Bronchial epithelial cell (primary cell): ENCODE measurements at places on chromosomes 2 and 18. TPM values are rescaled to one million over a fixed set of nuclear protein-coding genes. Genes with fewer than 3 reads are reported as not detected.

Gene MOCOS
- 24.5 and 37.0 TPM in 2 replicates for total RNA-seq

Gene DSG1
- under 0.01 and 0.64 TPM in 2 replicates for total RNA-seq

Gene GRP
- not detected in 2 replicates for total RNA-seq

Gene SAG
- not detected in 2 replicates for total RNA-seq

Gene EPAS1
- 99.8 and 102 TPM in 2 replicates for total RNA-seq

Gene RNU2-63P
- total RNA-seq, result 26.9 TPM in 1 of 2 replicates, not detected in the other

Gene UGT1A4
- total RNA-seq, result 0.26 and 2.9 TPM in 2 replicates

Gene ITPRIPL1
- total RNA-seq, result 1.6 and 2.6 TPM in 2 replicates

Gene CD302
- 0.13 and 0.26 TPM in 2 replicates for total RNA-seq

Gene CD8A
- total RNA-seq, result under 0.01 TPM in 2 replicates

Gene RIT2
- not detected in 2 replicates for total RNA-seq

Gene SERPINB11
- 1.6 and 9.5 TPM in 2 replicates for total RNA-seq

Gene IL37
- total RNA-seq, result not detected in 2 replicates

Gene NPPC
- total RNA-seq, result not detected in 2 replicates

Gene MC2R
- not detected in 2 replicates for total RNA-seq

Gene CXCR4
- total RNA-seq, result under 0.01 TPM in 1 of 2 replicates, not detected in the other

Gene PIEZO2
- under 0.01 and 1.3 TPM in 2 replicates for total RNA-seq

Gene ERMN
- not detected in 2 replicates for total RNA-seq

Gene FER1L5
- total RNA-seq, result under 0.01 TPM in 2 replicates

Gene EHBP1
- total RNA-seq, result 125 and 132 TPM in 2 replicates

Gene GPR45
- total RNA-seq, result not detected in 2 replicates

Gene CTAGE1
- under 0.01 TPM in 1 of 2 replicates, not detected in the other for total RNA-seq

Gene GAL3ST2
- total RNA-seq, result not detected in 2 replicates

Gene GBX2
- not detected in 2 replicates for total RNA-seq

Gene PSME4
- 31.3 and 39.8 TPM in 2 replicates for total RNA-seq

Gene MEIS1
- total RNA-seq, result 27.7 and 28.4 TPM in 2 replicates

Gene LYPD6B
- 14.7 and 34.2 TPM in 2 replicates for total RNA-seq

Gene HNMT
- total RNA-seq, result 1.1 and 3.8 TPM in 2 replicates

Gene CAVIN2
- 2.8 and 3.7 TPM in 2 replicates for total RNA-seq

Gene SERPINB4
- total RNA-seq, result 0.26 and 15.7 TPM in 2 replicates

Gene LYG2
- not detected in 2 replicates for total RNA-seq

Gene REG1A
- not detected in 2 replicates for total RNA-seq

Gene SLC66A2
- total RNA-seq, result 60.6 and 69.4 TPM in 2 replicates

Gene CLEC4F
- not detected in 2 replicates for total RNA-seq

Gene DSC2
- total RNA-seq, result 49.0 and 111 TPM in 2 replicates

Gene CERKL
- total RNA-seq, result not detected in 2 replicates

Gene SERPINB3
- 22.4 and 165 TPM in 2 replicates for total RNA-seq

Gene PARD3B
- 1.6 and 2.6 TPM in 2 replicates for total RNA-seq

Gene ATL2
- 139 and 163 TPM in 2 replicates for total RNA-seq

Gene ASIC4
- total RNA-seq, result under 0.01 and 0.53 TPM in 2 replicates

Gene HAAO
- 0.38 TPM in 1 of 2 replicates, not detected in the other for total RNA-seq

Gene ABCG8
- total RNA-seq, result under 0.01 TPM in 1 of 2 replicates, not detected in the other

Gene FAM110C
- total RNA-seq, result 9.2 and 9.9 TPM in 2 replicates

Gene ABHD3
- total RNA-seq, result 10.5 and 17.3 TPM in 2 replicates
